ENCODE measurements at places on chromosomes 1 and 21. TPM values are rescaled to one million over a fixed set of nuclear protein-coding genes. Genes with fewer than 3 reads are reported as not detected.
A peak's percentile ranks its signal among the peaks of the same experiment; 100 is the strongest.

Gene SLC45A3
- total RNA-seq, result 7.4 TPM

Gene RNF223
- not detected for total RNA-seq

DNA sequence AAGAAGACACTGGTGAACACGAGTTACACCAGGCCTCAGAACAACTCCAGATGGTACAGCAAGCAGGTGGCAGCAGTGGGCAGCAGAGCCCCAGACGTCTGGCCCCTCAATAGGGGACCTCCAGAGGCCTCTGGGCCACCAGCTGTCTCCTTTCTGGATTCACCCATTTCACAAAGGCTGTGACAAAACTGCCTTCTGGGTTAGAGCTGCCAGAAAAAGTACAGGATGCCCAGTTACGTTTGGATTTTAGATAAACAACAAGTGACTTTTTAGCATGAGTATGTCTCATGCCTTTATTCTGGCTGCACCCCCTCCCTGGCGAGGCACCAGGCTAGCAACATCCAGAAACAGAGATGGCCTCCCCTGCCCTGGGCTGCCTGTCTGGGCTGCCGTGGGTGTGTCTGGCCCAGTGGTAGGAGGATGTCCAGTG, 30.1 kb downstream of the ITPKB start:
- peak overlapping the region; percentile 27 for H3K27ac ChIP-seq
- no peak for DNase-seq
- no peak overlapping the region for H3K4me3 ChIP-seq
- peaks cover 52% of the 10 kb centered on the region for H3K4me1 ChIP-seq
- no peaks in the 10 kb centered on the region for H3K36me3 ChIP-seq
- no peaks in the 10 kb centered on the region for H3K27me3 ChIP-seq

DNA sequence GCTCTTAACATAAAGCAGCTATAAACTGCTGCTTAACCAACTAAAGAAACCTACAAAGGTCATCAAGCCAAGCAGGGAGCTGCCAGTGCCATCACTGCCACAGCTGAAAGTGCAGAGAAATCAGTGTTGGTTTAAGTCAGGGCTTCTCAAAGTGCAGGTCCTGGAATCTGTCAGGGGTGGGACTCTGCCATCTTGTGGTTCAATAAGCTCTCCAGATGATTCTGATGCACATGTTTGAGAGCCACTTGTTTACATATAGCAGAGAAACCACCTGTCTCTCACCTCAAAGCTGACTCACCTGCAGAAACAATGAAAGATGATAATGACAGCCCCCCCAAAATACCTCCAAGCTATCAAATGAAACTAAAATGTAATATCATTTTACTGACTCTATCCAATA, 49.3 kb downstream of the SH3GLB1 start:
- no peaks in the 10 kb centered on the region for H3K27me3 ChIP-seq
- no peak for DNase-seq

Gene SLC30A10
- 18.9 TPM for total RNA-seq

Gene IL22RA1
- total RNA-seq, result 9.9 TPM

Gene ARMH1
- total RNA-seq, result 7.7 TPM

GRCh38 chr1:203597331-203598090, 29.1 kb upstream of the ATP2B4 start:
- no peaks in the 10 kb centered on the region for H3K36me3 ChIP-seq
- no peak for DNase-seq
- H3K4me3 ChIP-seq, result no peak overlapping the region
- no peak overlapping the region for H3K27ac ChIP-seq

Gene BATF3
- 4.7 TPM for total RNA-seq

DNA sequence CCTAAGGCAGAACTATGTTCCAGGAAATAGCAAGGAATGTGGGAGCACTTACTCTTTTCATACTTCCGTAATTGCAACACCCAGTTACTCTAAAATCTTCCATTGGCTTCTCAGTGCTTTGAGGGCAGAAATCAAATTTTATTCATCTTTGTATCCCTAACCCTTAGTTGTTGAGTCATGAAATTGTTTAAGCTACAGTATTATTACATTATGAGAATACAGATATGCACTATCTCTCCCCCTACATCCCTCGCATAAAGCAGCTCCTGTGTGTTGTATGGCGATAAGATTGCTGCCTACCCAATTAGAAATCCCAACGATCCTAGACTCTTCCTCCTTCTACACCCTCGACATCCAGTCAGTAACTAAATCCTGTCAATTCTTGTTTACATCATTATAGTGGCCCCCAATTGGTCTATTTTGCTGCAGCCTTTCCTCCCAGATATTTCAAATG, 2.6 kb downstream of the AIDA start:
- no peaks in the 10 kb centered on the region for H3K27me3 ChIP-seq
- no peak overlapping the region for H3K27ac ChIP-seq

Gene C1orf115
- 175 TPM for total RNA-seq

Gene SIK1
- total RNA-seq, result not detected

DNA sequence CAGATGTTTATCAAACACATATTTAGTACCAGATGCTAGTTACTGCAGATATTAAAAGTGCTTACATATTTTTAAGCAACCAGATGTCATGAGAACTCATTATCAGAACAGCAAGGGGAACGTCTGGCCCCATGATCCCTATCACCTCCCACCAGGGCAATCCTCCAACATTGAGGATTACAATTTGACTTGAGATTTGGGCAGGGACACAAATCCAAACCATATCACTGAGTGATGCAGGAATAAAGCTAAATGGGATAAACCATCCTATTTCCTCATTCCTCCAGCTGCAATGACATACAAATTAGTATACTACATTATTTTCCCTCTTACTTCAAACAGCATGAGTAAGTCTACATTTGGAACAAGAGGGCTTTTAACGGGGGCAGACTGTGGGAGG, 3.1 kb upstream of the KCNK2 start:
- peaks cover 19% of the 10 kb centered on the region for H3K27me3 ChIP-seq
- H3K4me1 ChIP-seq, result peaks cover 4% of the 10 kb centered on the region
- no peak for DNase-seq
- H3K4me3 ChIP-seq, result no peak overlapping the region
- H3K27ac ChIP-seq, result no peak overlapping the region

DNA sequence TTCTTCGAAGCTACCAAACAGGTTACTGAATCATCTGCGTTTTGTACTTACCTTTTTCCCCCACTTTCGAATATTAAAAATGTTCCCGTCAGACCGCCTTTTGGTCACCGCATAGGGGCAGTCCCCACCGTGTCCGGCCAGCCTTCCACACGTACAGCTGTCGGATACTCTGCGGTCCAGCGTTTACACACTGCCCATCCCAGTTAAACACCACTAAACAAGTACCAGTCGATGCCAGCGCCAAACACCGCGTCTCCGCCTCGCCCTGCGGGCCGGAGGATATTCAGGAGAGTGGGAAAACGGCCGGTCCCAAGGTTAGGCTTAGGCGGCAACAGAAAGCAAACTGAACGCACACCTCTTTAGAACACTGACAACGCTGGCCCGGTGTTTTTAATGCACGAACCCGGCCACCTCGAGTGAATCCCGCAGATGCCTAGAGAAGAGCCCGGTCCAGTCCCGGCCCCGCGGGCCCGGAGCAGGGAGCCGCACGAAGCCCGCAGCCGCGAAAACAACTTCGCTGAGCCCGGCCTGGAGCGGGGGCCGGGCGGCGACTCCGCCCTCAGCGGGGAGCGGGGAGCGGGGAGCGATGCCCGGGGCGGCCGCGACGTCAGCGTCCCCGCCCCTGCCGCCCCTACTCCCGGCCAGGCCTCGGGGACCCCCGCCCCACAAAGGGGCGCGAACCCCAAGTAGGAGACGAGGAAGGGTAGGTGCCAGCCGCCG, 730 bp upstream of the PHF13 start:
- H3K27ac ChIP-seq, result peak overlapping the region; percentile 91
- no peaks in the 10 kb centered on the region for H3K36me3 ChIP-seq
- peaks cover 11% of the 10 kb centered on the region for H3K4me1 ChIP-seq
- no peaks in the 10 kb centered on the region for H3K27me3 ChIP-seq
- peak overlapping the region; percentile 86 for H3K4me3 ChIP-seq

DNA sequence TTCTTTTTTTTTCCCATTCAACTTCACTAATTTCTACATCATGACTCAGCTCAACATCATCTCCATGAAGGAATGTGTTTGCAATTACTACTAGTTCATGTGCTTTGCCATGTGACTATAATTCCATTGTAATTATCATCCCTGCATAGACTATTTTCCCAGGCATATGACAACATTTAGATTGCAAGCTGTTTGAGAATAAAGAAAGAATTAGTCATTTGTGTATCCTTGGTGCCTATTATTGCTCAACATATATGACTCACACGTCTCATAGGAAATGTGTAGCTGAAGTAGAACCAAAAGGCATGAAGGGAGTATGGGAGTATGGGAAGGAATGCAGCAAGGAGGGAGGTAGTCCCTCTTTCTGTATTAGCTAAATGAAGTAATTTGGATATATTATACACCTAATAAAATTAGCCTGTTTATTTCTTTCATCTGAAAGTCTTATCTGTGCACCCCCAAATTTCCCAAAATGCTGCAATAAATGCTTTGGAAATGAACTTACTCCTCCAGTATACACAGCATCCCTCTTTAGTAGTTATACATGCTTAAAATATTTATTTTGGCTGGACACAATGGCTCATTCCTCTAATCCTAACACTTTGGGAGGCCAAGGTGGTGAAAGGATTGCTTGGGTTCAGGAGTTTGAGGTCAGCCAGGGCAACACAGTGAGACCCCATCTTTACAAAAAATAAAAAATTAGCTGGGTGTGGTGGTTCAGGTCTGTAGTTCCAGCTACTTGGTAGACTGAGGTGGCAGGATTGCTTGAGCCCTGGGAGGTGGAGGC, 316.9 kb upstream of the ADGRL4 start:
- no peak for DNase-seq
- no peaks in the 10 kb centered on the region for H3K36me3 ChIP-seq
- no peak overlapping the region for H3K4me3 ChIP-seq
- no peaks in the 10 kb centered on the region for H3K27me3 ChIP-seq
- H3K27ac ChIP-seq, result no peak overlapping the region

DNA sequence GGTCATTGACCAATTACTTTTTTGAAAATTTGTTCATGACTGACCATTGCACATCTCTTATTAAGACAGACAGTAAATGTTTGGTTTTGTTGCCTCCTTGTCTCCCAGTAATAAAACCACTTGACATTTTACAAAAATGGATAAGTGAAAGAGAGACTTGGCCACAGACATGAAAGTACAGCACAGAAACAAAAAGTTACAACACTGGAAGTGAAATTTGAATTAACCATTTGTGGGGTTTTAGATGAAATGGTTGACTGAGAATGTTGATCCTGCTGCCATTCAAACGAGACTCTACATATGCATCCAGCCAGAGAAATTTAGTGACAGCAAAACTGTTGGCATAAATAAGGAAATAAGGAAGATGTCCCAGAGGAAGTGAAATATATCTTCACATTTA, 79.3 kb upstream of the B3GALT2 start:
- no peak overlapping the region for H3K4me3 ChIP-seq
- no peak for DNase-seq
- H3K36me3 ChIP-seq, result no peaks in the 10 kb centered on the region
- no peaks in the 10 kb centered on the region for H3K4me1 ChIP-seq

Data from Peyer's patch (tissue), 4 donors.